Frontal cortex (tissue), 4 donors: ENCODE measurements at places on chromosomes 13 and 19.

GRCh38 chr13:42959615-42960014 is 32.4 kb downstream of the EPSTI1 start:
- no peak for DNase-seq

GRCh38 chr13:47679401-47679800 is 321.7 kb downstream of the SUCLA2 start:
- no peak for DNase-seq

GRCh38 chr19:11736696-11737095 is 2.0 kb downstream of the ZNF823 start:
- DNase-seq: no peak

- DNase-seq: no peak
Measured at GRCh38 chr19:4700693-4700970, 23.0 kb downstream of the DPP9 start.

- no peak for DNase-seq
Measured at GRCh38 chr13:43569658-43570057, 217.1 kb downstream of the ENOX1 start.

- DNase-seq: no peak
Measured at GRCh38 chr19:49862391-49863253, 4.8 kb downstream of the PNKP start.

DNA sequence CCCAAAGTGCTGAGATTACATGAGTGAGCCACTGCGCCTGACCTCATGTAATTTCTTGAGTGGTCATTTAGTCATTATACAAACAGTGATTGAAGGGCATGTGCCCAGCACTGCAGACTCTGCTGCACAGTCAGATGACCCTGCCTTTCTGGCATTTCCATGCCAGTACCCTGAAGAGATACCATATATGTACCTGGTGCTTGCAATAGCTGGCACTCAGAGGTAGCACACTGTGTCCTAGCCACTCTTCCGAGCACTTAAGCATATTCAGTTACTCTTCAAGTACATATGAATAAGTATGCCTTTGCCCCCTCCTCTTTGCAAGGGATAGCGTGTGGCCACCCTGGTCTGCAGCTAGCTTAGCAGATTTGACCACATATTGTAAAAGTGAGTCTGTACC is 15.5 kb downstream of the STX10 start:
- no peak for DNase-seq

DNA sequence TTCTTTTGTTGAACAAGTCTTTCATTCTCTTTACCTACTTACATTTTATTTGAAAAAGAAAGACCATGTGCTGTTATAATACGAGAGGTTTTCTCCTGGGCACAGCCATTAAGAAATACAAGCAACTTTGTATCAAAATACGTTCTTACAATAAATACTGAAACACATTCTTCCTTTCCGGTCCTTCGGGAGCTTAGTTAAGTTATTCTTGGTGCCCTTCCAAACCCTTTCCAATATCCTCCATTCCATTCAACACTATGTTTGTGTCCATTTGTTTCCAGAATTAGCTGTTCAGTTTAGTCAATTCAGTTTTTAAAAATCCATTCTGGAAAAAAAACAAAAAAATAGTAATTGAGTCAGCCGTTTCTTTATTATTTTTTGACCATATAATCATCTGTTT is 746.8 kb upstream of the SLC10A2 start:
- DNase-seq: no peak

GRCh38 chr13:39490136-39490535 is 112.9 kb downstream of the LHFPL6 start:
- no peak for DNase-seq

DNA sequence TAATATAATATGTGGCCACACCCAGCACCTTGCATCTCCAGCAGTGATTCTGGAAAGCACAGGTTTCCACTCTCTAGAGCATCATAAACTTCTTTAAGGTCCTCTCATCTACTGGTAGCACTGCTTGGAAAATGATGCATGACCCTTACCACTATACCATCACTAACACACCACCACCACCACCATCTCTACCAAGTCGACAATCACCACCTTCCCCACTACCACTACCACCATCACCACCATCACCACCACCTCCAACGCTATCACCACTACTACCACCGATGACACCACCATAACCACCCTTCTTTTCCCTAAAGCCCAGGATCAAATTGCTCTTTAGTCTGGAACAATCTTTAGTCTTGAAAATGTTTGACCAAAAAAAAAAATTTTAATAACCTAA is 390.4 kb downstream of the SUCLA2 start:
- no peak for DNase-seq

DNA sequence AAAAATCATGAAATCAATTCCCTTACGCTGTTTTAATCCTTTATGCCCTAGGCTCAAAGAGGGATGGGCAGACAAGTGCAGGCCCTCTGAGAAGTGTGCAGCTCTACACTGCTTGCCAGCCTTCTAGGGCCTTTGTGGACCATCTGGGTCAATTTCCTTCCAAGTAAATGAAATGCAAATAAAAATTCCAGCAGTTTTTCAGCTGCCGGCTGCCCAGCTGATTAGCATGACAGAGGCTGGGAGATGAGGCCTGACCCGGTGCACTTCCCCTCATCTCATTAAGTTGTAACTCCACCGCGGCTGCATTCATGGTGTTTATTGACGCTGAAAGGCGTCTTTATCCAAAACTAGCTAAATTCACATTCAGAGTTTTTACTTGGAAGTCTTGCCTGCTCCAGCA is 47.5 kb upstream of the GSX1 start:
- DNase-seq: no peak

- DNase-seq: peak; percentile 27
Measured at GRCh38 chr13:20359335-20359734, 127.2 kb upstream of the GJB6 start.

GRCh38 chr13:50144246-50145160 is 129.3 kb downstream of the KCNRG start:
- no peak for DNase-seq

DNA sequence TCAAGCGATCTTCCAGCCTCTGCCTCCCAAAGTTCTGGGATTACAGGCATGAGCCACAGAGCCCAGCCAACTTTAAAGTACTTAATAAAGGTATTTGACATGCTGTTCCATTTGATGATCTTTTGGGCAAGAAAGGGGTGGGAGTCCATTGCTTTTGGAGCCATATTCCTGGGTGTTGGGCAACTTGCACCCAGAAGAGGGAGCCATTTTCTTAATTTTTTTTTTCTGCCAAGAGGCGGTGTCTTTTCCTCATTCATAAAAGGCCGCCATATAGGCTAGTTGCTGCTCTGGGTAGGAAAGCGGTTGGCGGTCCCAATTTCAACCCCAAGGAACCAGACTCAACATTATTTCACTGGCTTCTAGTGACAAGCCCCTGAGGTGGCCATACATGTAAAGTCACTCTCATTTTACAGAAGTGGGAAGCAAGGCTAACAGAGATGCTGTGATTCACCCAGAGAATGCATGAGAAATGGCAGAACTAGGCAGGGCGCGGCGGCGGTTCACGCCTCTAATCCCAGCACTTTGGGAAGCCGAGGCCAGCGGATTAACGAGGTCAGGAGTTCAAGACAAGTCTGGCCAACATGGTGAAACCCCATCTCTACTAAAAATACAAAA is 139.6 kb downstream of the CACNA1A start:
- DNase-seq: no peak

GRCh38 chr13:20160306-20161274 is at the start of gene GJA3:
Gene GJA3, minus strand, starts transcription at chr13:20161052. Its CDS starts 17,764 bp downstream, at chr13:20143288.
- no peak for DNase-seq

DNA sequence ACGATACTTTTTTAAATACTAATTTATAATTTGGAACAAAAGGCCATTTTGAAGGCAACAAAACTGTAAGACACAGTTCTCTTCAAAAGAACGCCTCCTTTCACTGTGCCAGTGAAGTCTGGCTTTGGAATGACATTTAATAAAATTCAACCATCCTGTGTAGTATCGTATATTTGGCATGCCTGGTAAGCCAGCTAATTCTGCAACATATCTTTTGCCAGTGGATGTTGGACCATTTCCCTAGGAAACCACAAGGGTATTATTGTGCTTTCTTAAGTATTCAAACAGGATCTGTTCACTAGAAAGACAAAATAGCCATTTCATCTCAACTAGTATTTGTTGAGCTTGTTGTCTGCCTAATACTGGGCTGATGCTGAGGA is 111.6 kb downstream of the RGCC start:
- no peak for DNase-seq

GRCh38 chr13:112481458-112481857 is 105.3 kb downstream of the SPACA7 start:
- DNase-seq: no peak

GRCh38 chr19:3748965-3749364 is 12.5 kb downstream of the APBA3 start:
- no peak for DNase-seq

GRCh38 chr13:62997696-62998095 is 1582.0 kb upstream of the PCDH20 start:
- no peak for DNase-seq

DNA sequence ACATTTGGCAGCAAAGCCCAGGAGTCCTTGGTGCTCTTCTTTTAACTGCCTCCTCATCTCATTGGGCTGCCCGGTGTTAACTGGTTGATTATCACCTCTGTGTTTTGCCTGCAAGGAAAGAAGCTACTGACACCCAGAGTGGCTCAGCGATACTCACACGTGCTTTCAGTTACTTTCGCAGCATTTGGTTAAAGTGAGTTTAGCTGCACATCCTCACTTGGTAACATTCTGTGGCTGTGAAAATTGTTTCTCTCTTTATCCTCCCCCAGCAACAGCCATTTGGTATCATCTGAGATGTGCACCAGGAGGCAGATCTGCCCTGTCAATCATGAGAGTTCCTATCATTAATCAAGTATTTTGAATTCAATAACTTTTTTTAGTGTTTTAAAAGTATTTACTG is 44.6 kb upstream of the GPR183 start:
- no peak for DNase-seq
